ENCODE measurements at places on chromosomes 4 and X. TPM values are rescaled to one million over a fixed set of nuclear protein-coding genes. Genes with fewer than 3 reads are reported as not detected.
A peak's percentile ranks its signal among the peaks of the same experiment; 100 is the strongest.

DNA sequence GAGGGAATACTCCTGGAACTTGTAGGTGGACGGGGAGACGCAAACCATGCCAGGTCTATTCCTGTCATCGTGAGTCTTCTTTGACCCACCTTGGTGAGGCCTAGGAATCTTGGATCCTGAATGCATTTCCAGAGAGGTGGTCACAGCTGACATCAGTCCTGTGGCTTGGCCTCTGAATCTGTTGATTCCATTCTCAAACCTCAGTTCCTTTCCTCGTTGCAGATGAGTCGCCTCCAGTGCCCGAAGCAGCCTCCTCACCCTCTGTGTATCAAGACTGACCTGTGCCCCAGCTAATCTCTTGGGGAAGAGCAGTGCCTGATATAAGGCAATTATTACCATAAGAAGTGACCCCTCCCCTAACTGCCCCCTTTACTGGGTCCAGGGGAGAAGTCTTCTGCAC lies 118.1 kb downstream of the SMIM20 start:
- H3K36me3 ChIP-seq = no peaks in the 10 kb centered on the region

DNA sequence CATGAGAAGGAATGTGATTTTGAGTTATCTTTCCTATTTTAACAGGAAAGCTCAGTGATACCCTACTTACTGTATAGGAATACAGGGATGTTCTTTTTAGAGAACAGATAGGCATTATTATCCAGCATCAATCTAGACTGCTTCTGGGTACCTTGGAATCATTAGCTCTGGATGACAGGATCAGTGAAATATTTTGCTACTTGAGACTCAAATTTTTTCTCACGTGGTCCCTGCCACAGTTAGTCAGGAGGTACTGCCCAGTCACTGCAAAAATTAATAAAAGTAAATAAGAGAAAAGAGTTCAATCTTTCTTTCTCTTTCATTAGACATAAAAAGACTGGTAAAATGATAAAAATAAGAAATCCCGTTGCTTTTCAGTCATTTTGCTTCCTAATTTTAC lies 5.5 kb downstream of the ZNF827 start:
- H3K27ac ChIP-seq = no peak overlapping the region
- no peak overlapping the region for H3K4me3 ChIP-seq
- no peaks in the 10 kb centered on the region for H3K4me1 ChIP-seq
- H3K36me3 ChIP-seq = no peaks in the 10 kb centered on the region

Gene RPA4
- total RNA-seq = 0.18 TPM

DNA sequence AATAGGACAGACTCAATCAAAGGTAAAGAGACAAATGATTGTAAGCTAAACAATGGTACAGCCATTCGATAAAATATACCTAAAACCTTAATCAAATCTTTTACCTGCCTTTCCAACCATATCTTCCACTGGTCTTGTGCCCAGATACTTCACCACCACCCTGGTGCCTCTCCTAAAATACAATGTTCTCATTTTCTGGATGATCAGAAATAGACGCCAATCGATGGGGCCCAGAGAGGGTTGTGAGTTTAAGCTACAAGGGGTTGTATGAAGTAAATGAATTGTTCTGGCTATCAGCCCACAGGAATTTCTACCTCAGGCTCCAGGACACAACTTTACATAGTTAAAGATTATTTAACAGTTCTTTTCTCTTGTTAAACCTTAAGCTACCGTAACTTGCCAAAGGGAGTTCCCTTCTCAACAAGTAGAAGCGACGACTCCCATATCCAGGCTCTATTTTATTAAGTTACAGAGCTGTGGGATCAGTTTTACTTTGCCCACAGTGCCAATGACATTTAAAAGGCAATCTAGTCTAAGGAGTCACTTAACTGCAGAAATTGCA lies 99.1 kb downstream of the CHRNA9 start:
- H3K4me1 ChIP-seq = peaks cover 45% of the 10 kb centered on the region
- H3K4me3 ChIP-seq = no peak overlapping the region
- no peaks in the 10 kb centered on the region for H3K36me3 ChIP-seq
- no peak overlapping the region for H3K27ac ChIP-seq
- H3K27me3 ChIP-seq = no peaks in the 10 kb centered on the region

- DNase-seq = no peak
- H3K27me3 ChIP-seq = no peaks in the 10 kb centered on the region
- no peak overlapping the region for H3K4me3 ChIP-seq
These were observed 1337.8 kb upstream of the DIAPH2 start for GRCh38 chrX:95346856-95347255.

DNA sequence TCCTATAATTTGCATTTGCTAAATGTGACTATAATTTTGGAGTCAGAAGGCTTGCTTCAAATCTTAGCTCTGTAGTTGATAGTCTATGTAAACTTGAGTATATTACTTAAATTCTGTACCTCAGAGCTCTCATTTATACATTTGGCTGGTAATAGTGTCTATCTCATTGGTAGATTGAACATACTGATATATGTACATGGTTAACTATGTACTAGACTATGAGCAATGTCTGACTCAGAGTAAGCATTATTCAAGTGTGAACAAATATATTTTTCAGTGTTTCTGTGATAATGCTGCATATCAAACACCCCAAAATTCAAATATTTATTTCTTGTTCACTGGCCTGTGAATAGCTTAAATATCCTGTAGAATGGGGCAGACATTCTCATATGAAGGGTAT lies 1568.9 kb upstream of the PABPC4L start:
- H3K27ac ChIP-seq = no peak overlapping the region
- no peaks in the 10 kb centered on the region for H3K4me1 ChIP-seq
- no peaks in the 10 kb centered on the region for H3K27me3 ChIP-seq
- DNase-seq = no peak
- H3K4me3 ChIP-seq = no peak overlapping the region
- no peaks in the 10 kb centered on the region for H3K36me3 ChIP-seq

GRCh38 chr4:46389301-46389775 lies 590 bp downstream of the GABRA2 start:
- no peaks in the 10 kb centered on the region for H3K27me3 ChIP-seq
- H3K36me3 ChIP-seq = no peaks in the 10 kb centered on the region
- H3K4me1 ChIP-seq = no peaks in the 10 kb centered on the region
- H3K4me3 ChIP-seq = no peak overlapping the region
- H3K27ac ChIP-seq = no peak overlapping the region

GRCh38 chrX:154123241-154124219 lies 20.5 kb upstream of the OPN1LW start:
- no peaks in the 10 kb centered on the region for H3K27me3 ChIP-seq
- no peaks in the 10 kb centered on the region for H3K36me3 ChIP-seq
- H3K27ac ChIP-seq = peak overlapping the region; percentile 24
- peak; percentile 41 for DNase-seq

Gene PDGFC
- 0.13 TPM for total RNA-seq
